A549 treated with GW870086 at 1 μM for 4 hours (cell line): ENCODE measurements at places on chromosomes 5 and 9. TPM values are rescaled to one million over a fixed set of nuclear protein-coding genes. Genes with fewer than 3 reads are reported as not detected.

The TNFSF15 gene
- total RNA-seq, result 0.13 to 0.17 TPM (median 0.15 TPM) in 5 replicates

The FOXI1 gene
- not detected in 5 replicates for total RNA-seq

The CCL21 gene
- total RNA-seq, result not detected in 5 replicates

The PPP2R2B gene
- 0.06 to 0.23 TPM (median 0.14 TPM) in 4 of 5 replicates, not detected in the other for total RNA-seq

The CLINT1 gene
- 58.0 to 83.4 TPM (median 74.0 TPM) in 5 replicates for total RNA-seq

The NUDCD2 gene
- 26.6 to 36.6 TPM (median 34.6 TPM) in 5 replicates for total RNA-seq

The SPATA31C1 gene
- total RNA-seq, result not detected in 5 replicates

The DMRT2 gene
- 0.08 to 0.13 TPM in 2 of 5 replicates, not detected in the others for total RNA-seq

The CTSV gene
- 11.9 to 13.8 TPM (median 13.4 TPM) in 5 replicates for total RNA-seq

The OTP gene
- 0.06 to 0.13 TPM (median 0.09 TPM) in 4 of 5 replicates, not detected in the other for total RNA-seq

The FLT4 gene
- total RNA-seq, result 3.0 to 5.3 TPM (median 3.6 TPM) in 5 replicates

The CCDC107 gene
- total RNA-seq, result 24.0 to 31.8 TPM (median 31.0 TPM) in 5 replicates

The SHROOM1 gene
- total RNA-seq, result 7.8 to 10.7 TPM (median 9.6 TPM) in 5 replicates

The CTXN3 gene
- total RNA-seq, result not detected in 5 replicates

The CER1 gene
- not detected in 5 replicates for total RNA-seq

The SLC1A3 gene
- total RNA-seq, result 0.07 to 0.09 TPM in 2 of 5 replicates, not detected in the others

The AGXT2 gene
- total RNA-seq, result not detected in 5 replicates

The ORM2 gene
- not detected in 5 replicates for total RNA-seq

The TMEM252 gene
- total RNA-seq, result not detected in 5 replicates

The PIK3R1 gene
- 5.3 to 6.9 TPM (median 5.9 TPM) in 5 replicates for total RNA-seq

The CDX1 gene
- not detected in 5 replicates for total RNA-seq

The PRR16 gene
- total RNA-seq, result 0.12 TPM in 1 of 5 replicates, not detected in the others

The CDC20B gene
- 0.09 to 0.21 TPM (median 0.10 TPM) in 4 of 5 replicates, not detected in the other for total RNA-seq

The CAMK4 gene
- total RNA-seq, result 0.01 to 0.05 TPM in 2 of 5 replicates, not detected in the others

The SPAG8 gene
- total RNA-seq, result 0.35 to 0.76 TPM (median 0.64 TPM) in 5 replicates

The CDH9 gene
- not detected in 5 replicates for total RNA-seq

The WDR41 gene
- total RNA-seq, result 32.7 to 54.1 TPM (median 44.3 TPM) in 5 replicates

The PCDHGC5 gene
- 0.05 to 0.06 TPM in 2 of 5 replicates, not detected in the others for total RNA-seq

The ZCCHC7 gene
- total RNA-seq, result 8.1 to 13.3 TPM (median 12.1 TPM) in 5 replicates

The ALDOB gene
- not detected in 5 replicates for total RNA-seq

The GABRB2 gene
- total RNA-seq, result not detected in 5 replicates

The CDKN2B gene
- total RNA-seq, result not detected in 5 replicates

The CDO1 gene
- total RNA-seq, result not detected in 5 replicates

The KCTD16 gene
- total RNA-seq, result 0.01 to 0.07 TPM (median 0.03 TPM) in 4 of 5 replicates, not detected in the other

The GPX3 gene
- 15.4 to 22.8 TPM (median 17.9 TPM) in 5 replicates for total RNA-seq

The SOWAHA gene
- 0.07 to 0.16 TPM (median 0.11 TPM) in 5 replicates for total RNA-seq

The NPR3 gene
- total RNA-seq, result 15.9 to 22.0 TPM (median 20.7 TPM) in 5 replicates

The SPATA31D4 gene
- not detected in 5 replicates for total RNA-seq

The MEF2C gene
- 0.02 to 0.09 TPM in 2 of 5 replicates, not detected in the others for total RNA-seq

The FAM81B gene
- total RNA-seq, result not detected in 5 replicates

The PCDHGB4 gene
- 0.74 to 1.00 TPM (median 0.79 TPM) in 5 replicates for total RNA-seq

The LCN15 gene
- not detected in 5 replicates for total RNA-seq

The GPR150 gene
- total RNA-seq, result 0.08 to 0.27 TPM (median 0.21 TPM) in 3 of 5 replicates, not detected in the others

The TXNDC8 gene
- total RNA-seq, result not detected in 5 replicates

The CXCL14 gene
- 0.09 to 0.21 TPM (median 0.10 TPM) in 5 replicates for total RNA-seq

The TLN1 gene
- 117 to 128 TPM (median 120 TPM) in 5 replicates for total RNA-seq
